HCT116 (cell line): ENCODE measurements at places on chromosomes 6 and 20. TPM values are rescaled to one million over a fixed set of nuclear protein-coding genes. Genes with fewer than 3 reads are reported as not detected.

GRCh38 chr20:53023732-53024520 is 51.8 kb downstream of the TSHZ2 start:
- DNase-seq, result no peak
- H3K36me3 ChIP-seq, result no peaks in the 10 kb centered on the region
- no peaks in the 10 kb centered on the region for H3K27me3 ChIP-seq
- H3K27ac ChIP-seq, result no peak overlapping the region
- no peak overlapping the region for H3K4me3 ChIP-seq

- H3K4me3 ChIP-seq, result no peak overlapping the region
- H3K27me3 ChIP-seq, result no peaks in the 10 kb centered on the region
- H3K4me1 ChIP-seq, result no peaks in the 10 kb centered on the region
- DNase-seq, result no peak
- H3K36me3 ChIP-seq, result no peaks in the 10 kb centered on the region
Observed at GRCh38 chr6:163423696-163424095, 9.2 kb downstream of the QKI start.

Gene BMP5
- not detected for total RNA-seq

Gene TP53TG5
- total RNA-seq, result 0.76 TPM

DNA sequence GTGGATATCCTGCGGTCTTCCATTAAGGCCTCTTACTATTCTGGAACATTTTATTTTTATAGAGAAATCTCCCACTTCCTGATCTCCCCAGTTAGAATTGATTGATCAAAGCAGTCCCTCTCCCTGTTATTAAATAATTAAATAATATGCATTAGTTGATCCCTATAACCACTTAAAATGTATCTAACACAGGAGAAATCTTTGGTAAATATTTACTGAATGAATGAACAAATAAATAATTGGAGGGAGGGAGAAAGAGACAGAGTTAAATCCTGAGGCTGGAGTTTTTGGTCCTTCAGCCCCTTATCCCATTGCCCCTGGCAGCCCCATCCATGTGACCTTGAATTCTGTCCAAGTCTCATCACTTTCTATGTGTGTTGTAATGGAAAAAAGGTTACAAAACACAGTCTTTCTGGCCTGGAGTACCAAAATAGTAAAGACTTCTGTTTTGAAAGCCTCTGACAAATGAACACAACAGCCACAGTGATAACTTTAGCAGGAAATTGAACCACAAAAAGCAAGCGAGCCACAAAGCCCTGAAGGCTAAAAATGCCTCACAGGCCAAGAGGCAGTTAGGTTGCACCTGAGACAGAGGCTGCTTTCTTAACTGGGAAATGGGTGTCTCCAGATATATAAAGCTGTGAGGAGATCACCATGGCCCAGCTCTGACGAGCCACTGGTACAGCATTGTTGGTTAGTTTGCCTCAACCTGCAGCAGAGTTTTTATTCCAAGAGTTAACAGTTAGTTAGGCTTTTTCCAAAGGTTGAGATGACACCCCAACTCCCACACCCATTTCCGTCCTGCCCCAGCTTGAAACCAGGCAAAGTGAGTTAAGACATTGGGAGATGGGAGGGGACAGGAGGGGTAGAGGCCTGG is 11.3 kb downstream of the NT5E start:
- H3K4me3 ChIP-seq, result no peak overlapping the region
- H3K36me3 ChIP-seq, result no peaks in the 10 kb centered on the region
- H3K27me3 ChIP-seq, result no peaks in the 10 kb centered on the region
- peaks cover 100% of the 10 kb centered on the region for H3K4me1 ChIP-seq
- no peak for DNase-seq

DNA sequence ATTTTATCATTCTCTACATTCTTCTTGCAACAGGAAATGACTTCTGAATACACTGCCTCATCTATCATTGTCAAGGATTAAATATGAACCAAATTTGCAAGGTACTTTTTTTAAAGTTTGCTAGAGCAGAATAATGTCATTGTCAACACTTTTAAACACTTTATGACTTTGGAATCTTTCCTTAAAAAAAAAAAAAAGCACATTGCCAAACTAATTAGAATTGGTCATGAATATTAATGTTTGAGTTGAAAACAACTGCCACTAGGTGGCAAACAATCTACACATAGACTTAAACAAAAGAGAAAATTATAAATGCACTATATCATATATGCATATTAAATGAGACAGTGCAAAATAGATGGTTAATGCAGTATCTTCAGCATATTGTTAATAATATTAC is 32.5 kb upstream of the TMEM244 start:
- DNase-seq, result no peak
- H3K4me3 ChIP-seq, result no peak overlapping the region
- H3K36me3 ChIP-seq, result no peaks in the 10 kb centered on the region
- peaks cover 23% of the 10 kb centered on the region for H3K4me1 ChIP-seq
- H3K27ac ChIP-seq, result no peak overlapping the region
- H3K27me3 ChIP-seq, result no peaks in the 10 kb centered on the region
